Muscle of arm (tissue), 14 donors: ENCODE measurements at places on chromosomes 13 and 19.

DNA sequence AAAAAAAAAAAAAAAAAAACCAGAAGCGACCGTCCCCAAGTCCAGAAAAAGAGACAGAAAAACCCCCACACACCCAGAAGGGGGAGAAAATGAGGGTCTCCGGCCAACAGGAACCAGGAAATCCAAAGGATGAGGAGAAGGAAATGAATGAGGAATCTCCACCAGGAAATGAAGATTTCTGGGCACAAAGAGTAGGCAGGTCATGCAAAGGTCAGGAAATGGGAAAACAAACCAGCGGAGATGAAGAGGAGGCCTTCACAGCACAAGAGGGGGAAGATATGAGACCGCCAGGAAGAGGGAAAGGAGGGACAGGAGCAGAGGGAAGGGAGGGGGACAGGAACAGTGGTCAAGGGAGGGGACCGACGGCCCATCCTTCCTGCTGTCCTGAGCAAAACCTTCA is 5.8 kb downstream of the TEAD2 start:
- no peak for DNase-seq

DNA sequence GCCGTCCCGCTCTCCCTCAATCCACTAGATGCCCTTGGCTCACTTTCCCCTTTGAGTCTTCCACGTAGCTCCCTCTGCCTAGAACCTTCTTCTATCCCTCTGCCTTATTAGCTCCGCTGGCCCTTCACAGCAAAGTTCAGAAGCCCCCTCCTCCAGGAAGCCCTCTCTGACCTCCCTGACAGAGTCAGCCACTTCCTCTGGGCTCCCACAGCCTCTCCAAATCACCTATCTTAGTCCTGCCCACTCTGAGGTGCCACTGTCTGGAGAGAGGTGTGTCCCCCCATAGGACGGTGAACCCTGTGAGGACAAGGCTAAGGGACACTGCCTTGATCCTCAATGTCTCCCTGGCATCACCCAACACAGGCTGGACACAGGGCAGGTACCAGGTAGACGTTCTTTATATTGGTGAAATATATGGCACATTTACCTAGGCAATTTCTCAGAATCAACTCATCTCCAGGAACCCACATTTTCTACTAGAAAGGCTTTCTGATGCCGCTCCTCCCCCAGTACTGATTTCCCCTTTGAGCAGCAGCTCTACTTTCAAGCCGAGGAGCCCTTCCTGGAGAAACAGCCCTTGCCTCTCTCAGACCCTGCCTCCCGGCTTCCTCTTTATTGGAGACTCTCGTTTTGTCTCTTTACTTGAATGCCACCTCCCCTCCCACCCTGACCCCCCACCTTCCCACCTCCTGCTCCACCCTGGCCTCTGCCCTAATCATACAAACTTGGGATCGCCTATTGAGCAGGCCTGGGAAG is 3.4 kb upstream of the TGFB1 start:
- no peak for DNase-seq

DNA sequence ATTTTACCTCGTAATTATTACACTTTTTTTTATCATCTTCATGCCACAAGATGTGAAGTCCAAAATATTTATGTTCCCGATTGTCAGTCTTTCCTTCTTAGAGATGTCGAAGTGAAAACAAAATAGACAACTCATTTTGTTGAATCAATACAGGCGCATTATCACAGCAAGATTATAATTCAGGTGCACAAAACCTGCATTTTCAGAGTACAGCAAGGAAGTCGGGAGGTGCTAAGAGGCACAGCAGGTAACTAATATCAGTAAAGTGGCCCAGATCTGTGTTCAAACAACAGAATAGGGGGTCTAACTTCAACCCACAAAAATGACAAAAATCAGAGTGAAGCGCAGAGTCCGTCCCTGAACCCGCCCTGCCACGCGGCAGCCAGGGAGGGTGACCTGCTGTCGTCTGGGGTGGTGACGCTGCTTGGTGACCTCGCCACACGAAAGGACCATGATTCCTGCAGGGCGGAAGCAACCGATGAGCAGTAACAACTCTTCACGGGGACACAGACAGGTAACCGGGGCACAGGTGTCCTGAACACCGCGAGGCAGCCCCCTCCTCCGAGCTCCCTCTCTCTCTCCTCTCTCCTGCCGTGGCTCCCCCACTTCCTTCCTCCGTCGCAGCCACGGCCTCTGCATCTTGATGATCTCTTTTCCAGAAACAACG is 50.9 kb upstream of the SPACA7 start:
- DNase-seq, result no peak

GRCh38 chr19:16814526-16815100 is 14.6 kb upstream of the SIN3B start:
- DNase-seq, result no peak

DNA sequence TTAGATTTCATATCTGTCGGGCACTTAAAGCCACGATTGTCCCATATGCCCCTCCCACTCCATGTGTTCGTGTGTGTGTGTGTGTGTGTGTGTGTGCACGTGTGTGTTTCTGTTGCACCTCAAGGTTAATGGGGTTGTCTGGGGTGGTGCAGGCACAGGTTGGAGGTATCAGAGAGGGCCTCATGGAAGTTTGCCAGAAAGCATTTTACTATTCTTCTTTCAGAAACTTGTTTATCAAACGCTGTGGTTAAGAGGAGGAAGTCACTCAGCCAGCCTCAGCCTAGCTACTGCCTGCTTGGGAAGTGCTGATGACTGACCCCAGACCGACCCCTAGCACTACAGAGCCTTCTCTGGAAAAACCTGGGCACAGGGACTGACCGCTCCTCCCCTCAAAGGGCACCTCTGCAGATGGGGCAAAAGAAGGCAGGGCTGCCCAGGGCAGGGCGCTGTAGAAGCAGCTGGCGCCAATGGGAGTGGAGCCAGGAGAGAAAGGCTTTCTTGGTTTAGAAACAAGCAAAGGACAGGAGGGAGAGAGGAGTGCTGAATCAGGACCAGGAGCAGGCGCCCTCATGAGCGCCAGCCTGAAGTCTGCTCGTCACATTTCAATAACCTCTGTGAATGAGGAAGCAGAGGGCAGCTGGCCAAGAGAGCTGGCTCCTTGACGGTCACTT is 3.9 kb downstream of the SIAH3 start:
- DNase-seq, result no peak

DNA sequence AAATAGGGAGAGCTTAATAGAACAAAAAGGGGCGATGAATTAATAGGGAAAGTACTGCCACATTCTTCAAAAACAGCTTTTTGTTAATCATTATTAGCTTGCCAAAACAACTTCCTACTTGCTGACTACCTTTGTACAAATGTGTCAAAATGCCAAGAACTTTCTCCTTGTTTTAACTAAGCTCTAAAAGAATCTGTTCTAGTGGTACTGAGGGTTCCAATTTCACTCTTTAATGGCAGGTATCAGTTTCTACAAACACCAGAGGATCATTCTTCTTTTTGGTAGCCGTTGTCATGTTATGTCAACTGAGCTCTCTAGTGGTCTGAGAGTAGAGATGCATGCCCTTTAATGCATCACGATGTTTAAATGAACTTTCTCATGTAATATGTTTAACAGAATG is 29.4 kb upstream of the FBXL3 start:
- no peak for DNase-seq

- DNase-seq, result no peak
Measured at GRCh38 chr19:18009412-18010066, 1.6 kb downstream of the ARRDC2 start.

- DNase-seq, result no peak
Measured at GRCh38 chr13:105177265-105177900, 1358.1 kb downstream of the EFNB2 start.

DNA sequence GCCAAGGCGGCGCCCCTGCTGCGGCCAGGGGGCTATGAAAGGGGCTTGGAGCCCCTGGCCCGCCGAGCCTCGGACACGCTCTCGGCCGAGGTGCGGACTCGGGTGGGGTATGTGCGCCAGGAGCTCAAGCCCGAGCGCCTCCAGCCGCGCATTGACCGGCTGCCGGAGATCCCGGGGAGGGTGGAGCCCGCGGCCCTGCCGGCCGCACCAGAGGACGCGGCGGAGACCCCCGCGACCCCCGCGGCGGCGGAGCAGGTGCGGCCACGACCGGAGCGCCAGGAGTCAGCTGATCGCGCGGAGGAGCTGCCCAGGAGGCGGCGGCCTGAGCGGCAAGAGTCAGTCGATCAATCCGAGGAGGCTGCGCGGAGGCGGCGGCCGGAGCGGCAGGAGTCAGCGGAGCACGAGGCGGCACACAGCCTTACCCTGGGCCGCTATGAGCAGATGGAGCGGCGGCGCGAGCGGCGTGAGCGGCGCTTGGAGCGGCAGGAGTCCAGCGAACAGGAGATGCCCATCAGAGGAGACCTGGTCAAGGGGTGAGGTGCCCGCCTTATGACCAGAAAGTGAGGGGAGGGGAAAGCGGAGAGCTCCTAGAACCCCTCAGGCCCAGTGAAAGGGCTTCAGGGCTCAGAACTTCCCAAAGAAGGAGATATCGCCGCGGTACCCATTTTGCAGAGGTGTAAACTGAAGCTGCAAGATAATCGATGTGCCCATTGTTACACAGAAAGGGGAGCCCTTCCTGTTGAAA is 8.8 kb upstream of the SHKBP1 start:
- no peak for DNase-seq

- no peak for DNase-seq
Measured at GRCh38 chr19:34325981-34326787, 38.8 kb upstream of the GPI start.

GRCh38 chr19:16516381-16516780 is 20.2 kb downstream of the C19orf44 start:
- DNase-seq, result no peak

- DNase-seq, result no peak
Measured at GRCh38 chr13:83780227-83780626, 102.0 kb downstream of the SLITRK1 start.

- DNase-seq, result no peak
Measured at GRCh38 chr13:104181526-104182231, 1115.5 kb upstream of the SLC10A2 start.

GRCh38 chr19:33794683-33795369 is 1.8 kb upstream of the KCTD15 start:
- DNase-seq, result no peak

GRCh38 chr13:35909837-35910540 is 221.2 kb downstream of the DCLK1 start:
- DNase-seq, result no peak

DNA sequence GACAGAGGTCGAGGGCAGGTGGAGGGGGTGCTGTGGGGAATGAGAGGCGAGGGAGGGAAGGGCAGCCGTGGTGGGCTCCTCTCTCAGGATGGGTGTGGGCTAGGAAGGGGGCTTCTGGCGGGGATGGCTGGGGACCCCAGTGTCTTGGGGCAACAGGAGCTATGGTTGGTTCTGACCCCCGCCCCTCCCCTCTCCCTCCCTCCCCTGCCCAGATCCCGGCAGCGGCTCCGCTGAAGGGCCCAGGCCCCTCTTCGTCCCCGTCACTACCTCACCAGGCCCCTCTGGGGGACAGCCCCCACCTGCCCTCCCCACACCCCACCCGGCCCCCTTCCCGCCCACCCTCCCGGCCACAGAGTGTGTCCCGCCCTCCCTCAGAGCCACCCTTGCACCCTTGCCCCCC is 19.3 kb upstream of the EHD2 start:
- no peak for DNase-seq

GRCh38 chr13:74570834-74571233 is 436.6 kb upstream of the KLF12 start:
- no peak for DNase-seq

DNA sequence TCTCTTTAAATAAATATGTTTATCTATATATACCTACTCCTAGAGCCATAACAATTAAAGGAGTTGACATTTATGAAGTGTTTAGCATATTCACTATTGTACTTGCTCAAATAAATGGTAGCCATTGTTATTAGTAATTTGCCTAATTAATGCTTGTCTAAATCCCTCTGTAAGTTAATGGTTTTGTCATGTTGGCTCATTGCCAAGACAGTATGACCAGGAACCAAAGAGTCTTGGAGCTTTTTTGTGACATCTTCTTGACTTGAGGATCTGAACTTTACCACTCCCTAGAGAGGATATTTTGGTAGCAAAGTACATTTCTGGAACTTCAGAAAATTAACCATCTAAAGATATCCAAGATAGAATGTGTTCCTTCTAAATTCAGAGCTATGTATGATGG is 15.5 kb downstream of the FRY start:
- no peak for DNase-seq

- no peak for DNase-seq
Measured at GRCh38 chr13:93963266-93964145, 516.0 kb downstream of the DCT start.

DNA sequence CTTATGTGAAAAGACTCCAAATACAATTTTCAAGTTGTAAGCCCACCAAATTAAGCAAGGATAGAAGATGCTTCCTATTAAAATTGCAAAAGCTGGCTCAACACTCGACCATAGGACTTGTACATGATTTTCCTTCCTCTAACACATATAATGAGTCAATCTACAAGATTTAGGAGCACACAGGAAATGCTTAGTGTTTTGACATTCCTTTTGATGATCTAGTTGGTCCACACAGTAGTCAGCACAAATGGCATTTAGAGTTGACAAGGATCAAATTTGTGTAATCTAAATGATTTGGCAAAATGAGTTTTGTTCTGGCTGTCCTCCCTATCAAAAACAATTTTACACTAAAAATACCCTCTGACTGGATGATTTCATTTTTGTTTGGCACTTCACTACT is 340.2 kb downstream of the DIAPH3 start:
- DNase-seq, result no peak

DNA sequence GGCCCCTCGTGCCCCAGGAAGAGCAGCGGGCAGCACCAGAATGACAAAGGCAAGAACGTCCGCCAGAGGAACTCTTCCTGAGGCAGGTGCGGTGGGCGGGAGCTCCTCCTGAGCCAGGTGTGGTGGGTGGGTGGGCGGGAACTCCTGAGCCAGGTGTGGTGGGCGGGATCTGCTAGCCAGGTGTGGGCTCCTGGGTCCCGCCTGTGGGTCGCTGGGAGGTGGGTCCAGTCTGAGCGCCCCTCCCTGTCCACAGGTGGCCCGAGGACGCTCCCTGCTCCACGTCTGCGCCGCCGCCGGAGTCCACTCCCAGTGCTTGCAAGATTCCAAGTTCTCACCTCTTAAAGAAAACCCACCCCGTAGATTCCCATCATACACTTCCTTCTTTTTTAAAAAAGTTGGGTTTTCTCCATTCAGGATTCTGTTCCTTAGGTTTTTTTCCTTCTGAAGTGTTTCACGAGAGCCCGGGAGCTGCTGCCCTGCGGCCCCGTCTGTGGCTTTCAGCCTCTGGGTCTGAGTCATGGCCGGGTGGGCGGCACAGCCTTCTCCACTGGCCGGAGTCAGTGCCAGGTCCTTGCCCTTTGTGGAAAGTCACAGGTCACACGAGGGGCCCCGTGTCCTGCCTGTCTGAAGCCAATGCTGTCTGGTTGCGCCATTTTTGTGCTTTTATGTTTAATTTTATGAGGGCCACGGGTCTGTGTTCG is 7.0 kb upstream of the HCN2 start:
- no peak for DNase-seq

- DNase-seq, result no peak
Measured at GRCh38 chr19:9130965-9131364, 4.2 kb upstream of the OR7G3 start.

- DNase-seq, result no peak
Measured at GRCh38 chr13:76387566-76387965, 498.6 kb downstream of the KCTD12 start.

DNA sequence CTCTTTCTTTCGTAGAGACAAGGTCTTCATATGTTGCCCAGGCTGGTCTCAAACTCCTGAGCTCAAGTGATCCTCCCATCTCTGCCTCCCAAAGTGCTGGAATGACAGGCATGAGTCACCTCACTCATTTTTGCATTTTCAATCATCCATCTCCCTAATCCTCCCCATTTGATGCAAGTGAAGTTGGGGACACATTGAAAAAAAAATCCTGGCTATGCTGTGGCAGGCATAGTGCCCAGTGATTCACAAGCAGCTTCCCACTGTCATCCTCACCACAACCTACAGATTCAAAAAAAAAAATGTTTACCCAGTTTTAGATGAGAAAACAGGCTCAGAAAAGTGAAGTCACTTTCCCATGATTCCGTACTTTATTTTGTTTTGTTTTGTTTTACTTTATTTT is 44.7 kb upstream of the USP29 start:
- DNase-seq, result no peak
